ENCODE measurements at places on chromosomes 12 and 14. TPM values are rescaled to one million over a fixed set of nuclear protein-coding genes. Genes with fewer than 3 reads are reported as not detected.

Gene TPPP2
- not detected for total RNA-seq

Gene MYO1H
- not detected for total RNA-seq

Gene ANKRD33
- total RNA-seq, result under 0.01 TPM

Gene RNFT2
- 2.3 TPM for total RNA-seq

Gene ANO4
- total RNA-seq, result 11.3 TPM

Gene DTX1
- 0.26 TPM for total RNA-seq

Gene BDKRB1
- total RNA-seq, result 16.7 TPM

Gene TGFB3
- 10.5 TPM for total RNA-seq

Gene RNASE7
- total RNA-seq, result not detected

Gene KITLG
- total RNA-seq, result 64.6 TPM

Gene RIMBP2
- total RNA-seq, result 0.17 TPM

Gene KRT7
- total RNA-seq, result 3.5 TPM

Gene TAS2R31
- total RNA-seq, result 2.6 TPM

Gene TAS2R7
- not detected for total RNA-seq

Gene PCNX4
- 69.9 TPM for total RNA-seq

Gene SLC24A4
- total RNA-seq, result not detected

Gene KIF26A
- total RNA-seq, result 2.0 TPM

Gene KRT3
- not detected for total RNA-seq

Gene BORCS5
- 15.7 TPM for total RNA-seq

Gene REM2
- total RNA-seq, result 0.26 TPM

Gene FERMT2
- 128 TPM for total RNA-seq

Gene FRMD6
- 157 TPM for total RNA-seq

Gene TMEM30B
- 0.51 TPM for total RNA-seq

Gene PTCSC3
- total RNA-seq, result not detected

Gene IL23A
- not detected for total RNA-seq

Data from fibroblast of lung (primary cell).